ENCODE measurements at places on chromosomes 7 and 10. TPM values are rescaled to one million over a fixed set of nuclear protein-coding genes. Genes with fewer than 3 reads are reported as not detected.

The TUBB8 gene
- not detected for total RNA-seq

The UNCX gene
- not detected for total RNA-seq

The VAX1 gene
- not detected for total RNA-seq

The COL13A1 gene
- total RNA-seq = 17.2 TPM

The SPDYE11 gene
- total RNA-seq = not detected

The MEIG1 gene
- not detected for total RNA-seq

The SYT15 gene
- 0.59 TPM for total RNA-seq

The KNDC1 gene
- 3.0 TPM for total RNA-seq

The NME8 gene
- not detected for total RNA-seq

The SPOCK2 gene
- 0.23 TPM for total RNA-seq

The MYL7 gene
- total RNA-seq = not detected

The SKIDA1 gene
- total RNA-seq = 0.30 TPM

The TMEM72 gene
- not detected for total RNA-seq

The BHLHA15 gene
- 1.3 TPM for total RNA-seq

The C10orf95 gene
- total RNA-seq = not detected

The PNLIPRP2 gene
- total RNA-seq = not detected

The SPDYE3 gene
- total RNA-seq = not detected

The MCM10 gene
- 0.89 TPM for total RNA-seq

The SEPTIN7 gene
- 251 TPM for total RNA-seq

The ERVW-1 gene
- not detected for total RNA-seq

The CPA2 gene
- not detected for total RNA-seq

The SCIN gene
- 6.2 TPM for total RNA-seq

The CDHR3 gene
- 1.2 TPM for total RNA-seq

The WAPL gene
- 57.8 TPM for total RNA-seq

The MXI1 gene
- 20.2 TPM for total RNA-seq

The ZNF282 gene
- total RNA-seq = 25.7 TPM

The MUC12 gene
- total RNA-seq = 0.60 TPM

The CNNM1 gene
- 0.14 TPM for total RNA-seq

The TBC1D12 gene
- total RNA-seq = 12.4 TPM

The OR9A2 gene
- not detected for total RNA-seq

The ZNF92 gene
- 8.9 TPM for total RNA-seq

Measured in smooth muscle cell of the umbilical artery (primary cell).